ENCODE measurements at places on chromosomes 2 and 18.

DNA sequence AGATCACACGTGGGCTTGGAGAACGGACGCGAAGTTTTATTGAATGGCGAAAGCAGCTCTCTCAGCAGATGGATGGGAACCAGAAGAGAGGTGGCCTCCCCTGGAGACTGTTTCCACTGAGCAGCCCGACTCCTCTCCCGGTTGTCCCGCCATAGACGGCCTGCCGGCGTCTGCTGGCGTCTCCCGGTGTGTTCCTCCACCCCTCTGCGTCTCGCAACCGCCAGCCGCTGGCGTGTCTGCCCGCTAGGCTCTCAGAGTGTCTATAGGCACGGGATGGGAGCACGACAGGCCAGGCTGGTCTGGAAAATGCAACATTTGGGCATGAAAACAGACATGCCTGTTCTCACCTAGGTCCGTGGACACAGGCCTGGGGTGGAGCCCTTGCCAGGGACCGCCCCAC, 366.7 kb upstream of the SOX11 start:
- DNase-seq = no peak
- no peak overlapping the region for H3K27ac ChIP-seq
- no peaks in the 10 kb centered on the region for H3K27me3 ChIP-seq

GRCh38 chr2:204049635-204050034, 113.1 kb downstream of the ICOS start:
- no peak overlapping the region for H3K27ac ChIP-seq
- no peak for DNase-seq
- H3K4me3 ChIP-seq = no peak overlapping the region
- H3K27me3 ChIP-seq = no peaks in the 10 kb centered on the region
- no peaks in the 10 kb centered on the region for H3K4me1 ChIP-seq

GRCh38 chr2:44433895-44434294, 72.1 kb downstream of the CAMKMT start:
- no peaks in the 10 kb centered on the region for H3K27me3 ChIP-seq
- no peaks in the 10 kb centered on the region for H3K36me3 ChIP-seq
- peak; percentile 54 for DNase-seq
- H3K4me3 ChIP-seq = no peak overlapping the region
- peaks cover 68% of the 10 kb centered on the region for H3K4me1 ChIP-seq

DNA sequence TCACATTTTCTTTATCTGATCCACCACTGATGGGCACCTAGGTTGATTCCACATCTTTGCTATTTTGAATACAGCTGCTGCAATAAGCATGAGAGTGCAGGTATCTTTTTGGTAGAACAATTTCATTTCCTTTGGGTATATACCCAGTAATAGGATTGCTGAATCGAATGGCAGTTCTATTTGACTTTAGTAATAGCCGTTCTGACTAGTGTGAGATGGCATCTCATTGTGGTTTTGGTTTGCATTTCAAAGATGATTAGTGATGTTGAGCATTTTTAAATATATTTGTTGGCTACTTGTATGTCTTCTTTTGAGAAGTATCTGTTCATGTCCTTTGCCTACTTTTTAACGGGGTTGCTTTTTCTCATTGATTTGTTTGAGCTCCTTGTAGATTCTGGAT, 72.3 kb downstream of the CCDC138 start:
- H3K27ac ChIP-seq = no peak overlapping the region
- no peaks in the 10 kb centered on the region for H3K27me3 ChIP-seq
- H3K36me3 ChIP-seq = no peaks in the 10 kb centered on the region
- no peak for DNase-seq

DNA sequence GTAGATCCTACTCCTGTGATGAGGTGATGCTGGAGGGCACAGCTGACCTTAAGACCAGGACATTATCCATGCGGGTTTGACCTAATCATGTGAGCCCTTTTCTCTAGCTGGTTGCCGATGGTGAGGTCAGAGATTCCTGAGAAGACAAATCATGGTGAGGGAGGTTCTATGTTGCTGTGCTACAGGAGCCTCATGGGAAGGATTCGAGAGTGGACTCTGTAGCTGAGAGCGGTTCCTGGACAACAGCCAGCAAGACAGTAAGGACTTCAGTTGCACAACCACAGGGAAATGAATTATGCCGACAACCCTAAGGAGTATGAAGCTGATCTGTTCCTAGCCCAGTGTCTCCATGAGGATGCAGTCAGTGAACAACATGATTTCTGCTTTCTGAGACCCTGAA, 80.4 kb downstream of the EPB41L3 start:
- no peak overlapping the region for H3K27ac ChIP-seq
- no peaks in the 10 kb centered on the region for H3K27me3 ChIP-seq
- H3K4me3 ChIP-seq = no peak overlapping the region

DNA sequence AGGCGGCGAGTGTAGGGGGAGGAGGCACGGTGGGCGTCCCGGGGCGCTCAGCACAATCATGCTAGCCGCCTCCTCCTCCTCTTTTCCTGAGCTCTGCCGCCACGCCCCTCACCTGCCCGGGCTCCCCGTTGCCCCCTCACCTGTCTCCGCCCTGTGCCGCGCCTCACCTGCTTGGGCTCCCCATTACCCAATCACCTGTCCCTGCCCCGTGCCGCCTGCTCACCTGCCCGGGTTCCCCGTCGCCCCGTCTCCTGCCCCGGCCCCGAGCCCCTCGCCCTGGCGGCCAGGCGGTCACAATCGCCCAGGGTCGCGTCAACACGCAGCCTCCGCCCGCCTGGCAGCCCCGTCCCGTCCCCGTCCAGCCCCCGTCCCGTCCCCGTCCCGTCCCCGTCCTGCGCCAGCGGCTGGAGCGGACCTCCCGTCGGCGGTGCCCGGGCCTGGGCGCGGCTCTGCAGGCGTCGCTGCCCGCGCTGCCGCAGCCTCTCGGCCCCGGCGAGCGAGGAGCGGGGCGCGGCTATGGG, at the start of gene DCDC2C:
DCDC2C (plus strand) TSS at position 340 of the 521 bp plus-strand sequence; CDS start at position 517, 177 bp downstream.
- peaks cover 32% of the 10 kb centered on the region for H3K27me3 ChIP-seq
- DNase-seq = peak; percentile 83
- peak within 1 kb of the TSS; percentile 54 for H3K4me3 ChIP-seq
- H3K27ac ChIP-seq = no peak within 1 kb of the TSS

DNA sequence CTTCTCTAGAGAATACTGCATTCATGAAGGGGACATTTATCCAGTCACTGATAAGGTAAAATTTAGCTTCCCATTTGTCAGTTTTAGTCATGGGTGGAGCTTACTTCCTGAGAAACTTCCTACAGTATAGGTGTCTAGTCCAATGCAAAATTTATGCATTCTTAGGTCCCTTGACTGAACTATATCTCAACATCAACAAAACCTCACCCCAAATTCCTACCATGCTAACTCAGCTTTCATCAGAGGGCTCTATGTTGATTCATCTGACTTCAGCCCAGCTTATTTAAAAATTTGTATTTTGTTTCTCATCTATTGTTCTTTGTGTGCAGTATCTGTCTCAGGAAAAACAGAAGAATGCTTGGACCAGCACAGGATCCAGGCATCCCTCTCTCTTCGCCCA, 296.4 kb upstream of the ACVR2A start:
- no peaks in the 10 kb centered on the region for H3K36me3 ChIP-seq
- H3K4me1 ChIP-seq = no peaks in the 10 kb centered on the region
- no peak overlapping the region for H3K4me3 ChIP-seq
- DNase-seq = no peak
- H3K27me3 ChIP-seq = no peaks in the 10 kb centered on the region
- H3K27ac ChIP-seq = no peak overlapping the region

- no peak overlapping the region for H3K4me3 ChIP-seq
- no peaks in the 10 kb centered on the region for H3K4me1 ChIP-seq
- H3K36me3 ChIP-seq = no peaks in the 10 kb centered on the region
- H3K27me3 ChIP-seq = no peaks in the 10 kb centered on the region
Measured at GRCh38 chr18:45539491-45539891, 75.8 kb upstream of the SLC14A2 start.

GRCh38 chr18:59011289-59011688, 128.4 kb upstream of the SEC11C start:
- no peak overlapping the region for H3K4me3 ChIP-seq
- H3K27ac ChIP-seq = no peak overlapping the region
- H3K4me1 ChIP-seq = peaks cover 6% of the 10 kb centered on the region

DNA sequence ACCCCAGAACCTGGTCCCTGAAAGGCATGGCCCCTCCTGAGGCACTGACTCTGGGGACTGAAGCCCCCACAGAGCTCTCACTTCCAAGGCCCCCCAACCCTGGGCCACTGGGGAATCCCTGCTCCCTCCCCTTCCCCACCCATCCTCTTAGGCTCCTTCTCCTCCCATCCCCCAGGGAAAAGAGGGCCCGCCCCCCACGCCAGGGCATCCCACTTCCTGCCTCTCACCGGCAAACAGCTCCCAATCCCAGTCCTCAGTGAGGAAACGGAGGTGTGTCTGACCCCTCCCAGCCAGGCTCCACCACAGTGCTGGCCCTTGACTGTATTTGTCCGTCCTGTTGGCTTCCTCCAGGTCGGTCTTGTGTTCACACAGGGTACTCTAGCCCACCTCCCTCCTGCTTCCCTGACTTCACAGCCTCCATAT, 35.0 kb upstream of the PTMA start:
- H3K4me3 ChIP-seq = peak overlapping the region; percentile 68
- H3K36me3 ChIP-seq = no peaks in the 10 kb centered on the region
- no peaks in the 10 kb centered on the region for H3K27me3 ChIP-seq
- peaks cover 35% of the 10 kb centered on the region for H3K4me1 ChIP-seq
- H3K27ac ChIP-seq = peak overlapping the region; percentile 100
- peak; percentile 98 for DNase-seq

- no peaks in the 10 kb centered on the region for H3K4me1 ChIP-seq
- peaks cover 6% of the 10 kb centered on the region for H3K36me3 ChIP-seq
- H3K27ac ChIP-seq = no peak overlapping the region
Measured at GRCh38 chr2:223185638-223186037, 133.6 kb downstream of the KCNE4 start.

- H3K4me3 ChIP-seq = no peak overlapping the region
- no peak for DNase-seq
- H3K27ac ChIP-seq = no peak overlapping the region
- H3K27me3 ChIP-seq = no peaks in the 10 kb centered on the region
Measured at GRCh38 chr2:27885661-27886060, 4.5 kb downstream of the RBKS start.

DNA sequence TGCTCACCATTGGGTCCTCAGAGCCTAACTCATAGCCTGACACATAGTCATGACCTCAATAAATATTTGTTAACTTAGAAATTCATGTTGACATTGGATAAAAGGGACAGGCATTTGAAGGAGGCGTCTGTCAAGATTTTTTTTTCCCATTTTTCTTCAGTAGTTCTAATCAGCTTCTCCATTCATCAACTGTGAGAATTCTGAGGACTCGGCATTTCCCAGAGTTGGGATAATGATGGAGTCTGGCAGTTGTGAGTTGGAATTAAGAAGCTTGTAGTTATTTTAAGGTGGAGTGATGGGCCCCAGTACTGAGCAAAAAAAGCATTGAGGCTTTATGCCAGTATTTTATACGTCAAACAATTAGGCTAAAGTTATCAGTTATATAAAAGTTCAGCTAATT, 4.6 kb downstream of the SPATS2L start:
- H3K4me3 ChIP-seq = peak overlapping the region; percentile 25
- H3K27ac ChIP-seq = 0 out of 2 replicates have a peak overlapping the region, but pooled peaks have one; percentile 35
- H3K36me3 ChIP-seq = no peaks in the 10 kb centered on the region
- no peaks in the 10 kb centered on the region for H3K27me3 ChIP-seq
- no peak for DNase-seq
